CD4-positive, alpha-beta T cell treated with Interleukin-4 for 4 hours (primary cell): ENCODE measurements at places on chromosomes 1 and 21.

- DNase-seq: no peak
Measured at GRCh38 chr1:245999697-246000637, 507.1 kb downstream of the SMYD3 start.

- DNase-seq: no peak
Measured at GRCh38 chr1:208534599-208534897, 290.4 kb upstream of the PLXNA2 start.

- no peak for DNase-seq
Measured at GRCh38 chr1:65825741-65826140, 33.0 kb downstream of the PDE4B start.

GRCh38 chr21:16377857-16378256 is 648.1 kb downstream of the USP25 start:
- DNase-seq: no peak

GRCh38 chr1:100423832-100424337 is 71.6 kb downstream of the CDC14A start:
- peak; percentile 86 for DNase-seq

GRCh38 chr1:17119773-17120480 is 676 bp upstream of the PADI2 start:
- no peak for DNase-seq

DNA sequence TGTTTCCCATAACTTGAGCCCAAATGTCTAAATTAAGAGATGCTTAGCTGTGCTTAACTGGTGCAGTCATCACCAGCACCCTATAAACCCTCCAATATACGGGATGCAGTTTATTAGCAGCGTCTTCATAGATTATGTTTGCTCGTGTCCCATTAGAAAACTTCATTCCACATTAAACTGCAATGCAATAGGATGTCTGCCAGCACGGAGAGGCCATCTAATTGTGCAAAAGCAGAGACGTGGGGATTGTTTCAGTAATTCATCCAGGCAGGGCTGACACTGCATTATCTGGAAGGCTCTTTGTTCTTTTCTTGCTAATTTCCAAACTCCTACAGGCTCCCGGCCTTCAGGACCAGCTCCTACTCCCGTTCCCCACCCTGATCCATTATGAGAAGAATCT is 89.5 kb downstream of the CSMD2 start:
- no peak for DNase-seq

DNA sequence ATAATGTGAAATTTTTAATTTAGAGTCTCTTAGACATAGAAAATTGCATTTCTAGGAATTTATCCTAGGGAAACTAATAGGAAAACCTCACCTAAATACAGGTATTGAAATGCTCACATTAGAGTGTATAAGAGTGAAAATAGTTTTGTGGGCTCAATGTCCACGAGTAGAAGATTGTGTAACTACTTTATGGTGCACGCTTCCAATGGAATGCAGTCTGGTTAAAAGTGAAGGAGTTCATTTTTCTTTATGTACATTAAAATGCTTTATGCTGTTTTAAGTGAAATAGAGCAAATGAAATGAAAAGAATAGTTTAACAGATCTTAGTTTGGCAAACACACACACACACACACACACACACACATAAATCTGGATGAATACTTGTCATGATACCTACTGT is 278.2 kb downstream of the USP25 start:
- DNase-seq: no peak
